ENCODE measurements at places on chromosomes 2 and 18.

- peak; percentile 42 for DNase-seq
These were observed 1.7 kb upstream of the PDCD1 start for GRCh38 chr2:241860184-241861078.

DNA sequence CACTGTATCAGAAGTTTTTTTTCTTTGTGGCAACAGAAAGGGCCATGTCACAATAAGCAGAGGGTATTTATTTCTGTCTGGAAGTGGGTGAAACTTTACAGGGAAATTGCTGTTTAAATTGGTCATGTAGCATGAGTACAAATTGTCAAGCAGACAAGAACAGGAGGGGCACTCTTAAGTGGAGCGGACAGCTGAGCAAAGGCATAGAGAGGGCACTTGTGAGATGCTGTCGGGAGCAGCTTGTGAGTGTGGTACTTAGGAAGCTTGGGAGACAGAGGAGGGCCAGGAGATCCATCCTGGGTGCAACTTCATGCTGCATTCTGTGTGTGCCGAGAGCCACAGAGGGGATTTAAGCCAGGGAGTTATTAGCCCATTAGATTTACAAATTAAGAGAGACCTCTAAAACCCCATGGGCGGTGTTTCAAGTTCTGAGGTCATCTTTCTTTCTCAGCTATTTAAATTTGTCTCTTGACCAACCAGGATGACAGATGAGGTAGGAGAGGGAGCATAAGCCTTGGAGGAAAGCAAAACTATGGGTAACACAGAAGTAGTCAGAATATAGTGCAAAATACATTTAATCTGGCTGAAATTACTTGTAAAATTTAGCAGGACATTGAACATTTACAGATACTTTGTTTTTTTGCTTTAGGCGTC, 30.4 kb downstream of the INPP4A start:
- DNase-seq: no peak

DNA sequence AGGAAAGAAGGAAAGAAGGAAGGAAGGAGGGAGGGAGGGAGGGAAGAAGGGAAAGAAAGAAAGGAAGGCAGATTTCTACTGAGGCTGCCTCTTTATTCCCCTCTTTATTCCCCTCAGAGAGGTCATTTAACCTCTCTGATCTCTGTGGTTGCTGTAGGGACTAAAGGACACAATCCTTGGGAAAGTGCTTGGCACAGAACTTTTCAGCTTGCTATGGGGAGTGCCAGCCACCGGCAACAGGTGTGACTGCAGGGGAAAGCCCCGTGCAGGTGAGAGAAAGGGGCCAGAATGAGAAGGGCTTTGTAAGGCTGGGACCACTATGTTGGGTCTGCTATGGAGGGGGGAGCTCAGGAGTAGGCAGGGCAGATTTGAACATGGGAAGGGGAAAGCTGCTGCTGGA, 27.7 kb upstream of the STEAP3 start:
- no peak for DNase-seq

- DNase-seq: no peak
These were observed 192.4 kb downstream of the SPAG16 start for GRCh38 chr2:213476641-213477040.

GRCh38 chr2:102932501-102932900, 170.7 kb downstream of the TMEM182 start:
- no peak for DNase-seq

DNA sequence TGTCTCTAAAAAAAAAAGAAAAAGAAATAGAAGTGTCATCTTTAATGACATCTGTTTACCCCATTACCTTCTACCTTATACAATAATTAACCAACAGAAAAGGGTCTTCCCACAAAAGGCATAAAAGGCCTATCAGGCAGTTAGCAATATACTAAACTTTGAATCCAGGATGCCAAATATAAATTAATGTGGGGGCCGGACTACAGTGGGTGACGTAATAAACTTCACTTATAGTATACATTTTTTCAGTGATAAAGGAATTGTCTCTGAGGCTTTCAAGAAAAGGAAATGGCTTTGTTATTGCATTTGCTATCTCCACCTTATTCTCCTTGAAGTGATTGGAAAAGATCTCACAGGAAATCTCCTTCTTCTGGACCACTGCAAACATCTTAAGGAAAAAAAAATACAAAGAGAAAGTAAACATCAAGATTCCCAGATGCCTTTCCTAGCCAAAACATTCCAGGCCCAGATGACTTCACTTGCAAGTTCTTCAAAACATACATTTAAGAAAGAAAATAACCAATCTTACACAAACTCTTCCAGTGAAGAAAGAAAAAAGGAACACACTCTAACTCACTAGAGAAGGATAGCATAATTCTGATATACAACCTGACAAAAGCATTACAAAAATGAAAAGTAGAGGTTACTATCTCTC, 126.2 kb upstream of the CAB39 start:
- no peak for DNase-seq

- DNase-seq: no peak
These were observed 91.8 kb downstream of the METTL8 start for GRCh38 chr2:171342067-171342413.

GRCh38 chr18:80233899-80234298, 13.4 kb downstream of the PARD6G start:
- DNase-seq: no peak

GRCh38 chr2:222733470-222733845, 62.0 kb downstream of the MOGAT1 start:
- no peak for DNase-seq

- DNase-seq: no peak
These were observed 22.9 kb upstream of the NCKAP5 start for GRCh38 chr2:133591164-133591563.

GRCh38 chr2:26904839-26905238, 56.9 kb downstream of the DPYSL5 start:
- no peak for DNase-seq

GRCh38 chr18:75238786-75239185, 28.2 kb downstream of the TSHZ1 start:
- DNase-seq: no peak

- no peak for DNase-seq
These were observed 601.8 kb downstream of the TMEM182 start for GRCh38 chr2:103363639-103364038.

DNA sequence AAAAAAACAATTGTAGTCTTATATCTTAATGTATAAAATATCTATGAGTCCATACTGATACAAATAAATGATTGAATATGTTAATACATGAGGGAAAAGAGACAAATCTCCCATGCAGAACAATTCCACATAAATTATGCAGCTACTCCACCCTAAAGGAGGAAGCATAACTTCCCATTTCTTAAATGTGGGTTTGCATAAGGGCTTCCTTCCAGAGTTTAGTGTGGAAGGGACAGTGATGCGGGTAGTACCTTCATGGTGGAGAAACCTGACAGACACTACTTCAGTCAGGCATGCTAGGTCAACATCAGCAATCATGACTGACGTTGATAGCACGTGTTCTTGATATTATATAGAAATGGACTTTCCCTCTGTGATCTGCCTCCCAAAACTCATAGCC, 146.9 kb upstream of the STON1 start:
- DNase-seq: no peak

GRCh38 chr2:157245846-157246764, 11.4 kb upstream of the GALNT5 start:
- no peak for DNase-seq

GRCh38 chr18:26460449-26461091, 87.8 kb downstream of the KCTD1 start:
- no peak for DNase-seq

GRCh38 chr2:69693059-69693774, 48.7 kb upstream of the ANXA4 start:
- DNase-seq: no peak

DNA sequence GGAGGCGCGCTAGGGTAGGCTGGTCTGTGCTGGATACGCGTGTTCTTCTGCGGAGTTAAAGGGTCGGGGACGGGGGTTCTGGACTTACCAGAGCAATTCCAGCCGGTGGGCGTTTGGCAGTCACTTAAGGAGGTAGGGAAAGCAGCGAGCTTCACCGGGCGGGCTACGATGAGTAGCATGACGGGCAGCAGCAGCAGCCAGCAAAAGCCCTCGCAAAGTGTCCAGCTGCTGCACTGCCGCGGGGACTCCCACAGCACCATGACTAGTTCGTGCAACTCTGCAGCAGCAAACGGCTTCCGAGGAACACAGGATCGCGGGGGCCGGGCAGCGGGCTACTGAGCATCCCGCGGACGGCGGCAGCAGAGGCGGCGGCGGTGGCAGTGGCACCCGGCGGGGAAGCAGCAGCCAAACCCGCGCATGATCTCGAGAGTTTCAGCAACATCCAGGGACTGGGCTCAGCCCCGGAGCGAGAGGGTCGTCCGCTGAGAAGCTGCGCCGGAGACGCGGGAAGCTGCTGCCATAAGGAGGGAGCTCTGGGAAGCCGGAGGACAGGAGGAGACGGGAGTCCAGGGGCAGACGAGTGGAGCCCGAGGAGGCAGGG, 368 bp downstream of the TMEFF2 start:
- DNase-seq: no peak

GRCh38 chr18:48845174-48845573, 105.6 kb downstream of the SMAD7 start:
- DNase-seq: no peak

DNA sequence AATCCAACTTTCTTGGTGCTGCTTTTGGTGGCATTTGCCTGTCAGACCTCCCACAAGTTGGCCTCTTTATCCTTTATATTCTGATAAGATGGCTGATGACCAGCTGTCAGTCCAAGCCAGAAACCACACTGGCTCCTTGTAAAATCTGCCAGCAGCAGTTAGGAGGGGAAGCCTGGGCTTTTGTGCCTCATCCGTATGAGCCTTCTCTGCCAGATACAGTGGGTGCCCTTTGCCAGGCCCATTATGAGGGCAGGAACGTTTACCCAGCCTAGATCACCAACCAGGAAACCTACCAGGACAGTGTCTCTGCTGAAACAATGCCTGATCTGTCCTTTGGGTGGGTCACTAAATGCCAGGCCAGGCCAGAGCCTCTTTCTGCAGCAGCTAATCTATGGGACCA, 202.9 kb upstream of the SP5 start:
- no peak for DNase-seq

DNA sequence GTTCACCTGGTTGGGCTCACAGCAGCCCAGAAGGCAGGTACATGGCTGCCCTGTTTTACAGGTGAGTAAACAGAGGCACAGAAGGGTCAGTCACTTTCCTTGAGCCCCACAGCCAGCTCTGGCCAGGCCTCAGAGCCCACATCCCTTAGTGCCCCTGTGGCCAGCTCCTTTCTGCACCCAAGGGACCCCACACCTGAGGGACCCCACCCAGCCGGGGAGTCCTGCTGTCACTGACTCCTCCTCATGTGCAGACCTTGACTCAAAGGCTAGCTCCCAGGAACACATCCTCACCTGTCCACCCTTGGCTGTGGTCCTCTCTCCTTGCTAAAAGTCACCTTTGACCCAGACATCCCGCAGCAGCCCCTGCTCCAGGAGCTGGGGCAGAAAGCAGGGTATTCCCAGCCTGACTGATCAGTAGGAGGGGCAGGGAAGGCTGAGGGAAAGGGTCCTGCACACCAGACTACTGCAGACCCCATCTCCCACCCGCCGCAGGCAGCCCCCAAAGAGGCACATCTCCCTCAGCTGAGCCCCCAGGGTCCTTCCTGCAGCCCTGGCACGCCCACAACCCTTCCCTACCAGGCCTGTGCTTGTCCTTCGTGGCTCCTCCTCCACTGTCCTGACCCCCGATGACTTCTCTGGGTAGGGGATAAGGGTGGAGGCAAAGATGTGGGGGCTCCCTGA, 9.8 kb upstream of the ARHGEF4 start:
- no peak for DNase-seq

- DNase-seq: no peak
These were observed 162.4 kb downstream of the ZNF521 start for GRCh38 chr18:25189391-25190185.

DNA sequence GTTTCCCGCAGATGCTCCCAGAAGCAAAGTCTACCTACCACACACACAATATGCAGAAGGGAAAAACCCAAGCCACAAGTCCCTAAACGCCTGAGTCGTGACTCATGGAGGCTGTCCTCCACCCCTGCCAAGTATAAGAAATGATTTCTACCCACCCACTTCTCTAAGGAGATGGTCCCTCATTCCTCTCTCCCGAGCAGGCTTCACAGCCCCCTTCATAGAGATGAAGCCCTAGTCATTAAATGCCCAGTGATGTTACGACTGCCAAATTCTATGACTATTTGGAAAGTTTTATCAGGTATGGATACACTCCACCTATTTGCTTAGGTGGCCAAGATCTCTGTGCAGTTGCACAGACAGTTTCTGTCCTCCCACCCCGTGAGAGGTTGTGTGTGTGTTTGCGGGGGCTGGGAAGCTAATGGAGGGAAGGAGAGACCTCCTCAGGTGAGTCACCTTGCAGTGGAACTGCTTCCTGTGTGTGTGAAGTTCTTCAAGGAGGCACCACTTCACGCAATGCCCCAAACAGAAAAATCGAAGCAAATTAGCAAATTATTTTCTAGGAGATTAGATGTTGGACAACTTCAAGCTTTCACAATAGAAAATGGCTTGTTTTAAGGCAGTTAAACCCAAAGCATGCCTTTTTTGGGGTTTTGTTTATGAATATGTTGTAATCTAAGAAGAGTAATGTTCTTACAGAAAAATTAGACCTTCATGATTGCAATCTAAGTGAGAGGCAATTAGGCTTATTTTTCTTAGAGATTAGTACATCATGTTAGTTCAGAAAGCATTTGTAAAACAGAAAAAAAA, 175.2 kb downstream of the TGIF1 start:
- peak; percentile 78 for DNase-seq

GRCh38 chr18:63155169-63155852, 164.3 kb downstream of the BCL2 start:
- DNase-seq: peak; percentile 91

- DNase-seq: no peak
These were observed 236.5 kb downstream of the BCL2 start for GRCh38 chr18:63083020-63083531.

DNA sequence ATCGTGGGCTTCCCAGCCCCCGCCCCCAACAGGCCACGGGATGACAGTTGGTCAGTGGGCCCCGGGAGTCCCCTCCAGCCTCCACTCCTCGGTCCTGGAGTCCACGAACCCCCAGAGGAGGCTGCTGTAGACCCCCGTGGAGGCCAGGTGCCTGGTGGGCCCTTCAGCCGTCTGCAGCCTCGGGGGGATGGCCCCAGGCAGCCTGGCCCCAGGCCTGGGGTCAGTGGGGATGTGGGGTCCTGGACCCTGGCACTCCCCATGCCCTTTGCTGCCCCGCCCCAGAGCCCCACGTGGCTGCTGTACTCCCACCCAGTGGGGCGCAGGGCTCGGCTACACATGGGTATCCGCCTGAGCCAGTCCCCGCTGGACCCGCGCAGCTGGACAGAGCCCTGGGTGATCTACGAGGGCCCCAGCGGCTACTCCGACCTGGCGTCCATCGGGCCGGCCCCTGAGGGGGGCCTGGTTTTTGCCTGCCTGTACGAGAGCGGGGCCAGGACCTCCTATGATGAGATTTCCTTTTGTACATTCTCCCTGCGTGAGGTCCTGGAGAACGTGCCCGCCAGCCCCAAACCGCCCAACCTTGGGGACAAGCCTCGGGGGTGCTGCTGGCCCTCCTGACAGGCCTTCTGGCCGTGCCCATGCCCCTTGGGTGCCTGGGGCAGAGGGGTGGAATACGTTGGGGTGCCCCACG, 7.6 kb downstream of the NEU4 start:
- no peak for DNase-seq
